NCI-H1417 treated with DMSO at 0.1 percent for 48 hours (cell line): ENCODE measurements at places on chromosomes 5 and 9.
A peak's percentile ranks its signal among the peaks of the same experiment; 100 is the strongest.

DNA sequence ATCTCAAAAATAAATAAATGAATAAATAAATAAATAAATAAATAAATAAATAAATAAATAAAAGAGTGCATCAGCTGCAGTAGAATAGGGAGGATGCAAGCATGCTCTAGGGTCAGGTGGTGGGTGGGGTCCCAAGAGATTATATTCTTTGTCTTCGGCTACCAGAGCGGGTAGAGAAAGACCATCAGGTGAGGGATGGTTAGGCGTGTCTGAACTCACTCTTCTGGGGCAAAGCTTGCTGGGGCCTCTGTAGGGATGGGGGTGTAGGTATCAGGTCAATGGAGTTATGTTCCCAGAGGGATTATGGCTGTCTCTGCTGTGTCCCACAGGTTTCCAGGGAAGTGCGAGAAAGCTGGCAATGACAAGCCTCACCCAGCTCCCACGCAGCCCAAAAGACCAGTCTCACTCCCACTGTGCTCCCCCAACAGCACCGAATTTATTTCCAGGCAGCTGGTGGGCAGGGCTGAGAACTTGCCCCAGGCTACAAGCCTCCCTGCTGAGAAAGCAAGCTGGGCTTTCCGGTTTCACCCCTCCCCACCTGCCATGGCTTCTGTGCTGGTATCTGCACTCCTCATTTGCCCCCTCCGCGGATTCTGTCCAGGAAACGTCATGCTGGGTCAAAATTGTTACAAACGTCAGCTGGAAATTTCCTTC, 180.8 kb downstream of the LURAP1L start:
- no peak for DNase-seq

- DNase-seq: no peak
Measured at GRCh38 chr5:72530196-72530595, 23.0 kb upstream of the ZNF366 start.

- DNase-seq: no peak
Measured at GRCh38 chr5:155871623-155872022, 455.3 kb upstream of the SGCD start.

DNA sequence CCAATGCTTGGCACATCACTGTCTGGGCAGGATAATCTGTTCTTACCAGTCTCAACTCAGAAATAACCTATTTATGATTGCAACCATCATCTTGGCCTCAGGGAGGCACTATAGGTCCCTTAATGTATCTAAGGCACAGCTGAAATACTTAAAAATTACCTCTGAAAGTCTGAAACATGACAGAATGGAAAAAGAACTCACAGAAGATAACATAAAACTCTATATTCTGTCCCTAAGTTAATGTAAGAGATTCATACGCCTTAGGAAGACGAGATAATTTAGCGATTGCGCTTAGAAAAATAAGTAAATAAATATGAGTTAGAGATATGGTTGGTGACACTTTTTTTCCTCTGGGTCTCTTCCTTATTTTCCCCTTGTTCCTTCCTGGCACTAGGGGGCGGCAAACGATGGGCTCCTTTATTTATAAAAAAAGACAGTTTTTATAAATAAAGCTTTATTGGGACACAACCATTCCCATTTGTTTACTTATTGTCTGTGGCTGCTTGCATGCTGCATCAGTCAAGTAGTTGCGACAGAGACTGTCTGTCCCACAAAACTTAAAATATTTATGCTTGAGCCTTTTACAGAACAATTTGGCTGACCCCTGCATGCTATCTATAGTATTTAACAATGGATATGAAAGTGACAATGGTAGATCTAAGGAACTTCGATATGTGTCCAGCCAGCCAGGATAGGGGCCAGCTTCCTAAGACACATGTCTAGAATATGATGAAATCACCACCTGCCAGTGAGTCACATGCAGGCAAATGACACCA, 79.6 kb downstream of the PDE4D start:
- DNase-seq: peak; percentile 11

DNA sequence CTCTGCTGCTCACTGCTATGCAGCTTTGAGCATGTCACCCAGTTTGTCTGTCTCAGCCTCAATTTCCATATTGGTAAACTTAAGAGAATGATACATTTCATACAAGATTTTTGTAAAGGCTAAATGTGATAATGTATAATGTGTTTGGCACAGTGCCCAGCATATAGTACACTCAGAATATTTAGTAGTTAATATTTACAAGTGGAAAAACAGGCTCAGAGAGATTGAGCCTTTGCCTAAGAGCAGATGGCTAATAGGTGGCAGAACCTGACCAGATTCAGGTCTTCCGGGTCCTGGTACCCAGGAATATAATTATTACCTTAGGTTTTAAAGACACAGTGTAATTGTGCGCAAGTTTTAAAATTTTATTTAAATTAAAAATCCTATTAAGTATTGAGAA, 46.8 kb upstream of the KIAA1958 start:
- peak; percentile 14 for DNase-seq

GRCh38 chr9:109639674-109640579, 140.1 kb upstream of the PALM2AKAP2 start:
- peak; percentile 48 for DNase-seq

- no peak for DNase-seq
Measured at GRCh38 chr9:686321-686813, 155.1 kb upstream of the DMRT1 start.

DNA sequence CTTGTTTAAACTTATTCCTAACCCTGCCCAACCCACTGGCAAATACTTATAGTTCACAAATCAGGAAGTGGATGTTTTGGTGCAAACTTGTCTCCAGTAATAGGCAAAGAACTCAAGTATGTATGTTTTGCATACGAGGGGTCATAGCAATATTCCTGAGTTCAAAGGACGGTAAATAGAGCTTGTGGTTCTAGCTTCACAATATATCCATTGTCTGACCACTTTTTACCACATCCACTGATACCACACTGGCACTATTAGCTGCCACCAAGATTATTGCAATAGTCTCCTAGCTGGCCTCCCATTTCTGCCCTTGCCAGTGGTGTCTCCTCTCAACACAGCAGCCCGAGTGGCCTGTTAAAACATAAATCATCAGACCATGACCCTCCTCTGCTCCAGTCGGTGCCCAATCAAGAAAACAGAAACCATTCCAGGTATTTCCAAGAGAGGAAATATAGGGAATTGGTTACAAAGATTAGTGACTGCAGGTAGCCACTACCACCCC, 17.0 kb downstream of the GRXCR2 start:
- DNase-seq: no peak

DNA sequence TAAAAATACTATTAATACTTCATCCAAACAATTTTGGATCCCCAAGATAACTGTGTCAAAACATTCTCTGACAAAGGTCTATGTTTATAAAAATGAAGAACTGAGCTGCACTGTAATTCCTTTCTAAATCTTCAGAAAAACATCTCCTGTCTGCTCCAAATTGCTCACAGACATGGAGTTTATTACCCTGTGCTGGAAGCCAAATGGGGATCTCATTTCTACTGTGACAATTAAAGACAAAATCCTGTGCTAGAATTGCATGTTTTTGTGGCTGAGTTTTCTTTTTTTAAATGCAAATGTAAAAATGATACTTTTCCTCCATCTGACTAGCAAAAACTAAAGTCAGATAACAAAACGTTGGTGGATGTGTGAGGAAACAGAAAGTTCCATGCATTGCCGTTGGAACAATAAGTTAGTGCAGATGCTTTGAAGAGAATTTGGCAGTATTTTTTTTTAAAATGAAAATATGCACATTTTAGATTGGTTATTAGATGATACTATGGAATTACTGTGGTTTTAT, 93.5 kb downstream of the GNA14 start:
- no peak for DNase-seq

DNA sequence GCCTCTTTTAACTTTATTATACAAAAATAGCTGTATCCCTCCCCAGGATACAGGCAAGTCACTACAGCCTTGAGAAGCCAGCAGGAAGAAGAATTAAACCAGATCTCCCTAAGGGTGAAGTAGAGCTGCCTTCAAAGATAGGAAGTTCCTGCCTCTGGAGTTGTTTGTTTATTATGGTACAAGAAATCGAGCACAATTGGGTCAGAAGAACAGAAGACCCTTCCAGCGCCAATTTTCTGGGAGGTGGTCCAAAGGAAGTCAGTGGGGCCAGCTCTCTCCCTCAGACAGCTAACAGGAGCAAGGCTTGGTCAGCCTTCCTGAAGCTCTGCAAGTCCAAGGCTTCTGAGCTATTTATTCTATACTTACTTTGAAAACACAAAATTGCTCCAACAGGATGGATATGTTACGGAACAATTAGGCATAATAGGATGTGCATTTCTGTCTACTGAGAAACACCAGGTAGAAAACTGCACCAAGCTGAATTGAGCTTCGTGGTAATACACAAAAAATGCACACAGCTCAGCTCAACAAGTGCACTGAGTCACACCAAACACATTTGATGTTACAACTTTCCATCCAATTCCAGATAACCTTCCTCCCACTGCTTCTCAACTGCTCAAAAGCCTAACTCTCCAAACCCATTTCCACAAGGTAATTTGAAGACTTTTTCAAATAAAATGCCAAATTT, 16.0 kb downstream of the SERINC5 start:
- DNase-seq: no peak

- DNase-seq: no peak
Measured at GRCh38 chr5:141512911-141513626, 24.2 kb downstream of the PCDHGC5 start.

DNA sequence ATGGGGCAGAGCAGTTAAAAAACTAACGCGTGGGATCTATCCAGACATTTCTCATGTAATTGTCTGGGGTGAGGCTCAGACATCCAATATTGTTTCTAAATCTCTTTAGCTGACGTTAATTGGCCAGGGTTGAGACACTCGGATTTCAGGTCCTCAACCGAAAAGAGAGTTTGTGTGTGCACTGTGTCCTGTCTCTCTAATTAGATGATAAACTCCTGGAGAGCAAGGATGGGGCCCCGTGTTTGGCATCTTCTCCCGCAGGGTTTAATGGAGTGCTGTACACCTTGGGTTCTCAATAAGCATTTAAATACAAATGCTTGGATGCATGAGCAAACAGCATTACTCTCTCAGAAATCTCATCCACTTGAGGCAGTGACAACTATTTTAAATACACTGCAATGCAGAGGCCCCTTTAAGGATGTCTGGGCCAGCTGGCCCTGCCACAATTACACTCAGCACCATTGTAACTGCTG, 139.6 kb downstream of the MTX3 start:
- no peak for DNase-seq

- no peak for DNase-seq
Measured at GRCh38 chr9:35814106-35814840, 569 bp downstream of the HINT2 start.

- DNase-seq: no peak
Measured at GRCh38 chr9:115099901-115100300, 18.1 kb downstream of the TNC start.

DNA sequence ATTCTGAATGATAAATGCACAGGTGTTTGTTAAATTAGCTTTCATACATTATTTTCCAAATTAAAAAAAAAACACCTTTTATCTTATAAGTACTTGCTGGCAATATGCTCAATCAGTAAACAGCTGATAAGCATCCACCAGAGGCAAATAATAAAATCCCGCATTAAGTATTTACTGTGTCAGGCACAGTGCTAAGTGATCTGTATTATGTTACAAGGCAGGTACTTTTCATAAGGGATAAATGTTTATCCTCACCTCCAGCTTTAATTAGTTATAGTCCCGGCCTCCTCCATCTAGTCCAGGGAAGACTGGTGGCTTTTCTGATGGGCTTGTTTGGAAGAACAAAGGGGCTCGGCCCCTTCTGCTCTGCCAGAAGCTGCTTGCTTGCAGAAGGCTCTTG, 40.1 kb downstream of the PFDN1 start:
- DNase-seq: no peak

GRCh38 chr5:167985373-167985772, 306.1 kb upstream of the WWC1 start:
- no peak for DNase-seq

GRCh38 chr9:13163287-13163686, 116.2 kb downstream of the MPDZ start:
- DNase-seq: no peak

- no peak for DNase-seq
Measured at GRCh38 chr5:419970-420369, 23.0 kb upstream of the EXOC3 start.

DNA sequence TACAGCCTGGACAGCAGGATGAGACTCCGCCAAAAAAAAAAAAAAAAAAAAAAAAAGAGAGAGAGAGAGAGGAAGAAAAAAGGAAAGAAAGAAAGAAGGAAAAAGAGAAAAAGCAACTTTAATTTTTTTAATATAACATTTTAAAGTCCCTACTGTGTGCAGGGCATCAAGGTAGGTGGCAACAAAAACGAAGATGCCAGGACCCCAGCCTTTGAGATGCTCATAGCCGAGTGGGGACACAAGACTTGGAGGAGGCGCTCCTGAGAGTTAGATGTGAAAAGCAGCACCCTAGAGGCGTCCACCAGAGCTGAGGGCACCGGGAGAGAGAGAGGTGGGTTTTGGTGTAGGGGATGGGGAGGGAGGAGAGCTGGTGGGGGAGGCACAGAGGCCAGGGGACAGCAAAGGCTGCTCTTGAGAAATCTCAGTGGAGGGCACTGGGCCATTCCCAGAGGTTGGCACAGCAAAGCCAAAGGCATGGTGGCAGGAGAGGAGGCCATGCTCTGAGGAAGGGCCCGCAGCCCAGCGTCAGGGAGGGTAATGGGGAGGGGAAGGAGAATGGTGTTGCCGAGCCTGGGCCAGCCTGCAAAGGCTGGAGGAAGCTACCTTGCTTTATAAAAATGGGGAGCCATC, 135.6 kb downstream of the C9orf50 start:
- DNase-seq: no peak

- DNase-seq: no peak
Measured at GRCh38 chr5:55177078-55177477, 4.1 kb upstream of the CDC20B start.

DNA sequence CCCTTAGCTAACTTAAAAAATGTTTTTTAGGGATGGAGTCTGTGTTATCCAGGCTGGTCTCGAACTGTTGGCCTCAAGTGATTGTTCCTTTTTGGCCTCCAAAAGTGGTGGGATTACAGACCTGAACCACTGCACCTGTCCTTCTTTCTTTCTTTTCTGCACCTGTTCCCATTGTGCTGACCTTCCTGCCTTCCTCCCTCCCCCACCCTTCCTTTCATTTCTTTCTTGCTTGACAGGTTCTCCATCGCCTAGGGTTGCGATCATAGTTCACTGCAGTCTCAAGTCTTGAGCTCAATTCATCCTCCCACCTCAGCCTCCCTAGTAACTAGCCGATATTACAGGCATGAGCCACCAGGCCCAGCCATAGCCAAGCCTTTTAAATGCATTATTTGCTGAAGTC, 20.6 kb downstream of the JMY start:
- DNase-seq: no peak

GRCh38 chr5:68932830-68933434, 160.9 kb upstream of the SLC30A5 start:
- DNase-seq: no peak

- DNase-seq: no peak
Measured at GRCh38 chr5:37207802-37208201, 41.4 kb downstream of the CPLANE1 start.

GRCh38 chr5:126866851-126867636, 90.1 kb downstream of the LMNB1 start:
- no peak for DNase-seq

GRCh38 chr9:97689401-97690180, 7.5 kb downstream of the XPA start:
- DNase-seq: no peak

- DNase-seq: no peak
Measured at GRCh38 chr9:90803860-90804593, 2.4 kb downstream of the SYK start.

GRCh38 chr5:111472579-111472978, 39.8 kb downstream of the STARD4 start:
- no peak for DNase-seq

GRCh38 chr5:91135475-91136248, 247.5 kb downstream of the ARRDC3 start:
- DNase-seq: no peak
